ENCODE measurements at places on chromosomes 1 and 21.
A peak's percentile ranks its signal among the peaks of the same experiment; 100 is the strongest.

GRCh38 chr1:64553285-64553684 lies 83.4 kb downstream of the CACHD1 start:
- no peak for DNase-seq

GRCh38 chr21:42780617-42781016 lies 98.7 kb downstream of the WDR4 start:
- no peak for DNase-seq

- no peak for DNase-seq
Measured at GRCh38 chr21:36451506-36451905, 28.4 kb downstream of the CLDN14 start.

GRCh38 chr1:21293537-21294265 lies 3.4 kb upstream of the ECE1 start:
- peak; percentile 43 for DNase-seq

GRCh38 chr21:28971171-28971570 lies 21.5 kb downstream of the LTN1 start:
- no peak for DNase-seq

- no peak for DNase-seq
Measured at GRCh38 chr1:222583079-222583478, 6.7 kb downstream of the TAF1A start.
